ENCODE measurements at places on chromosomes 5 and 9.

GRCh38 chr5:75616971-75617621 is 5.8 kb downstream of the ANKDD1B start:
- DNase-seq = no peak

DNA sequence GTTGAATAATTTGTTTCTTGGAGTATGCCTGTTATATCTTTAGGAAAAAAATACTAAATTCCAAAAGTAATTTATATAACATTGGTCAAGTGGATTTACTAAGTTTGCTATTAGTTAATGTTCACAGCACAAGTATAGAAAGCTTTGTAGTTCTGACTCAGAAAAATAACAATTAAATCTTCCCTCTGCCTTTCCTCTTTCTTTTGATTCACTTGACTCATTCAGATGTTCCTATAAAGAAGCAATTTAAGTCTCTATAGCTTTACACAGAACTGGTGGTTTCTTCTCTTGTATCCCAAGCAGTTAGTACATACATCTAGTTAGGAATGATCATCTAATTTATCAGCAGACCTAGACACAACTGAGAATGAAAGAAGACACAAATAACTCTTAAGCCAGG is 4.5 kb upstream of the CDC42SE2 start:
- no peak for DNase-seq

GRCh38 chr5:178545176-178545575 is 45.0 kb downstream of the COL23A1 start:
- no peak for DNase-seq

DNA sequence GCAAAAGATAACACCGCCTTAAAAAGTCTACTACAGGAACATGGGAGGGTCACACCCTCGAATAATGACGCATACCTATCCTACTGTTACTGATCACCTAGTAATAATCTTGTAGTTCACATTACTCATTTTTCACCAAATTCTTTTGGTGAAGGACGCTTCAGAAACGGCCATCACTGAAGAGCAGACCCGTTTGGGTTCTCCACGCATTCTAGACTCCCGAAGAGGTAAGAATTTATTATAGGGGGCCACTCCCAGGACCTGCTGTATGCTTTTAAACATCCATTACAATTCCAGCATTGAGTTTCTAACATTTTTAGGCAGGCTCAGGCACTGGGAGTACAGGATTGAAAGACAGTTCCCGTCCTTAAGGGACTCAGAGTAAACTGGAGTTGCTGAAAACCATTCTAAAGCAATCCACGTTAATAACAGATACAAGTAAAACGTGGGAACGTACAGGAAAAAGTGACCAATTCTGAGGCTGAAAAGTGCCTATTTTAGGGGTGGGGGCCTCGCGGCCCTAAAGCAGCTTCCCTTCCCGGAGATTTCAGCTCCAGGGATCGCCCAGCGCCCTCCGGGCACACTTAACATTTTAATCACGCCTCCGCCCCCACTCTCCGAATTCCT is at the start of gene FER:
FER (plus strand) TSS at position 124 of the 627 bp plus-strand sequence. CDS start 50,286 bp downstream, outside the sequence.
- no peak for DNase-seq

GRCh38 chr9:120856700-120857099 is 14.0 kb upstream of the PSMD5 start:
- no peak for DNase-seq

GRCh38 chr9:94903961-94904421 is 177.5 kb downstream of the AOPEP start:
- no peak for DNase-seq

DNA sequence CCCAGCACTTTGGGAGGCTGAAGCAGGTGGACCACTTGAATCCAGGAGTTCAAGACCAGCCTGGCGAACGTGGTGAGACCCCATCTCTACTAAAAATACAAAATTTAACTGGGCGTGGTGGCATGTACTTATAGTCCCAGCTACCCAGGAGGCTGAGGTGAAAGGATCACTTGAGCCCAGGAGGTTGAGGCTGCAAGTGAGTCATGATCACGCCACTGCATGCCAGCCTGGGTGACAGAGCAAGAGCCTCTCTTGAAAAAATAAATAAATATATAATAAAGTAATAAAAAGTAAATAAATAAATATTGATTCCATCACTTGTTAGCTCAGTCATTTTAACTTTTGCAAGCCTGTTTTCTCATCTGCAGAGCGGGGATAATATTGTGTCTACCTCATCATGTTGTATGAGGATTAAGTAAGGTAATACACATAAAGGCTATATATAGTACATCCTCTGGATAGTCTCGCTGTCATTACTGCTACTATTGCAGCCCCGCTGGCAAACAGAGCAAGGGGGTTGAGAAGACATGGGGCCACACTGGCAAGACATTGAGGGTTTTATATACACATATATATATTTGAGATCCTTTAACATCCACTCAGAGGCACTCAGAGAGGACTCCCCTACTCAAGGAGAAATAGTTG is 210.9 kb downstream of the C9orf152 start:
- DNase-seq = no peak

All from frontal cortex (tissue), 4 donors.